Suprapubic skin (tissue), 4 donors: ENCODE measurements at places on chromosomes 4 and X.

- no peak for DNase-seq
- H3K27me3 ChIP-seq: no peaks in the 10 kb centered on the region
- no peak overlapping the region for H3K27ac ChIP-seq
- H3K4me3 ChIP-seq: no peak overlapping the region
- peaks cover 6% of the 10 kb centered on the region for H3K36me3 ChIP-seq
Measured at GRCh38 chr4:147984065-147984777, 252.3 kb downstream of the ARHGAP10 start.

- peak; percentile 60 for DNase-seq
- peaks cover 7% of the 10 kb centered on the region for H3K4me1 ChIP-seq
- H3K27me3 ChIP-seq: peaks cover 25% of the 10 kb centered on the region
- H3K4me3 ChIP-seq: peak overlapping the region; percentile 73
- no peaks in the 10 kb centered on the region for H3K36me3 ChIP-seq
- peak overlapping the region; percentile 34 for H3K27ac ChIP-seq
Measured at GRCh38 chr4:94758141-94758699, 465 bp downstream of the BMPR1B start.

DNA sequence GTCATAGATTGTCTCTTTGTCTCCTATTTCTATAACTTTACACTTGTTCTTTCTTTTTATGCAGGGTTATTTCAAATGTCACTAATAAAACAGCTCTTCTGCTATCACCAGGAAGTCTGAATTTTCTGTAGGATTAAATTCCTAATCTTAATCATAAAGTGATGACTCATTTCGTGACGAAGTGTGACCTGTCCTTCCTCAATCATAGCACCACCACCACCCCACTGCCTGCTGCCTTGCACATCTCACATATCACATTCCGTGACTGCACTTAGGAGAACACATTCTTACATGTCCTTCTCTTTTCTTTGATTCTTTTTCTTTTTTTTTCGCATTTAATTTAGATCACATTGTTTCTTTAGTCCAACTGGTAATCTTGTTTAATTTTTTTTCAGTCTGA lies 57.7 kb upstream of the UGT2B7 start:
- H3K4me1 ChIP-seq: no peaks in the 10 kb centered on the region
- H3K27ac ChIP-seq: no peak overlapping the region
- no peak for DNase-seq
- no peaks in the 10 kb centered on the region for H3K27me3 ChIP-seq
- H3K36me3 ChIP-seq: no peaks in the 10 kb centered on the region
- H3K4me3 ChIP-seq: no peak overlapping the region

GRCh38 chr4:38868059-38868960 lies 704 bp downstream of the FAM114A1 start:
- no peaks in the 10 kb centered on the region for H3K27me3 ChIP-seq
- peak overlapping the region; percentile 61 for H3K4me3 ChIP-seq
- H3K4me1 ChIP-seq: peaks cover 52% of the 10 kb centered on the region
- peak; percentile 81 for DNase-seq
- peak overlapping the region; percentile 90 for H3K27ac ChIP-seq
- H3K36me3 ChIP-seq: no peaks in the 10 kb centered on the region

DNA sequence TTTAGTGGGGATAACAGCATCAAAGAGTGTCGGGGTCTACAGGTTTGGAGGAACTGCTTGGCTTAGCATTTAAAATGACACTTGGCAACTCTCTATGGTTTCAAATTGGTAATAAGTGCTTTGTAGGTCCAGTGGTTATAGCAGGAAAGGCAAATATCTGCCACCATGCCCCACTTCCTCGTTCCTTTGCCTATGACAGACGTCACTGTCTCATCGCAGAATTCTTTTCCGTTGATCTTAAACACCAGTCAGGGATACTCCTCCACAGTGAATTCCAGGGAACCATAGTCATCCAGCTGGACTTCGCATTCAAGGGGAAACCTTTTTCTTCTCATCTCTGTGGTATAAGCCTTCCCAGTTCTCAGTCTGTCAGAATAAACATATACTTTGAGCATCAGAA lies 319.1 kb downstream of the GPAT3 start:
- no peak overlapping the region for H3K27ac ChIP-seq
- no peaks in the 10 kb centered on the region for H3K4me1 ChIP-seq
- H3K27me3 ChIP-seq: no peaks in the 10 kb centered on the region
